GM23338 (cell line): ENCODE measurements at places on chromosomes 5 and 9. TPM values are rescaled to one million over a fixed set of nuclear protein-coding genes. Genes with fewer than 3 reads are reported as not detected.

ARHGEF37 gene
- 0.12 and 0.14 TPM in 2 replicates for total RNA-seq

GRCh38 chr9:135051316-135052038 lies 36.0 kb upstream of the OLFM1 start:
- H3K4me1 ChIP-seq: no peaks in the 10 kb centered on the region
- no peaks in the 10 kb centered on the region for H3K27me3 ChIP-seq
- no peak for DNase-seq
- H3K4me3 ChIP-seq: no peak overlapping the region

- no peak for DNase-seq
- H3K4me1 ChIP-seq: no peaks in the 10 kb centered on the region
- no peaks in the 10 kb centered on the region for H3K27me3 ChIP-seq
- no peak overlapping the region for H3K27ac ChIP-seq
Measured at GRCh38 chr5:180975338-180975737, 13.3 kb upstream of the BTNL3 start.

DNA sequence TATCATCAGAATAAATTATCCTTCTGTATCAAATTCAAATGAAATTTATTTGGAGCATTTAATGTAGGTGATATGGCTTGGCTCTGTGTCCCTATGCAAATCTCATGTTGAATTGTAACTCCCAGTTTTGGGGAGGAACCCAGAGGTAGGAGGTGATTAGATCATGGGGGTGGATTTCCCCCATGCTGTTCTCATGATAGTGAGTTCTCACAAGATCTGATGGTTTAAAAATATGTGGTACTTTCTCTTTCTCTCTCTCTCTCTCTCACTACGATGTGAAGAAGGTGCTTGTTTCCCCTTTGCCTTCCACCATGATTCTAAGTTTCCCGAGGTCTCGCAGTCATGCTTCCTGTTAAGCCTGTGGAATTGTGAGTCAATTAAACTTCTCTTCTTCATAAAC lies 678.4 kb upstream of the RGMB start:
- H3K36me3 ChIP-seq: no peaks in the 10 kb centered on the region
- no peak overlapping the region for H3K27ac ChIP-seq
- no peaks in the 10 kb centered on the region for H3K27me3 ChIP-seq

DNA sequence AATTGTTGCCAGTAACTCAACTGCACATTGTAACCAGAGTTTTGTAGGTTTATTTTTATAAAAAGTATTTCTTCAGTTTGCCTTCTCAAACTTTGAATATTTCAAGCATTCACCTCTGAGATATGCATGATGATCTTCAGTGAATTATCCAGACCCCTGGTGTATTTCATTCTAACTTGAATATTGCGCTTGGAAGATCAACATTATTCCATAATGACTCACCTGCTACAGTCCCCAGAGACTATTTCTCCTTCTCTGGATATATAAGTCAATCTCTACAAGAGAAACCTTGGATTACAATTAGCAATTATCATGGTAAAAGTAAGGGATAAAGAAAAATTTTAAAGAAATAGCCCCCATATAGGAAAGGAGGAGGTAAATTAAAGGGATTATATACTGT lies 1041.0 kb downstream of the TLE1 start:
- no peak for DNase-seq
- no peaks in the 10 kb centered on the region; the same call in 1 of the 2 replicates for H3K4me1 ChIP-seq
- H3K27ac ChIP-seq: no peak overlapping the region
- no peaks in the 10 kb centered on the region for H3K27me3 ChIP-seq

DNA sequence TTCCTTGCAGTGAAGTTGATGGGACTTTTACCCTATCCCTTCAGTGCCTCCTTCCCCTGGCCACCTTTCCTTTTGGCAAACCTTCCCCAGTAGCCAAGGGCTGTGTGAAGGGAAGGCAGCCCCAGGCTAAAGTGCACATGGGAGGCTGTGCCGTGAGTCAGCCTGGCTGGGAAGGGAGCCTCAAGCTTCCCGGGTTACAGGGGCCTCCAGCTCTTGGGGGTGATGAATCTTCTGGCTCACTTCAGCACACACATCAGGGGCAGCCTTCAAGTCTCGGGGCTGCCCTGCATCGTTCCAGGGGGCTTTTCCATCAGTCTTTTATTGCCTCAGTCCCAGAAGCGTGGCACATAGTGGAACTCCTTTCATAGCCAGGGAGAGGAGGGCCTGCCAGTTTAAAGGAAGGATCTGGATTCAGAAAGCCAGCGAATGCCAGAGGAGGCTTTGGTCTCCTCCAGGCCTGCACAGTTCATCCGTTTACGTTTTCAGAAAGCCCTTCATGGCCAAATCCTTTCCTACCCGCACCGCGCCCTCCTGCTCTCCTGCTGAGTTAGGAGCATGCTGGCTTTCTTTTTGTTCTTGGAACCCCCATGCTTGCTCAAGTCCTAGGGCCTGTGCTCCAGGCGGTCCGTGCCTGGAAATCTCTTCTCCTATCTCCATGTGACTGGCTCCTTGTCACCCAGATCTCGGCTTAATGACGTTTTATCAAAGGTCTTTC lies 134.8 kb upstream of the KLF4 start:
- H3K4me3 ChIP-seq: no peak overlapping the region
- no peaks in the 10 kb centered on the region for H3K36me3 ChIP-seq
- H3K4me1 ChIP-seq: no peaks in the 10 kb centered on the region

RANBP17 gene
- 53.1 and 92.5 TPM in 2 replicates for total RNA-seq

DNA sequence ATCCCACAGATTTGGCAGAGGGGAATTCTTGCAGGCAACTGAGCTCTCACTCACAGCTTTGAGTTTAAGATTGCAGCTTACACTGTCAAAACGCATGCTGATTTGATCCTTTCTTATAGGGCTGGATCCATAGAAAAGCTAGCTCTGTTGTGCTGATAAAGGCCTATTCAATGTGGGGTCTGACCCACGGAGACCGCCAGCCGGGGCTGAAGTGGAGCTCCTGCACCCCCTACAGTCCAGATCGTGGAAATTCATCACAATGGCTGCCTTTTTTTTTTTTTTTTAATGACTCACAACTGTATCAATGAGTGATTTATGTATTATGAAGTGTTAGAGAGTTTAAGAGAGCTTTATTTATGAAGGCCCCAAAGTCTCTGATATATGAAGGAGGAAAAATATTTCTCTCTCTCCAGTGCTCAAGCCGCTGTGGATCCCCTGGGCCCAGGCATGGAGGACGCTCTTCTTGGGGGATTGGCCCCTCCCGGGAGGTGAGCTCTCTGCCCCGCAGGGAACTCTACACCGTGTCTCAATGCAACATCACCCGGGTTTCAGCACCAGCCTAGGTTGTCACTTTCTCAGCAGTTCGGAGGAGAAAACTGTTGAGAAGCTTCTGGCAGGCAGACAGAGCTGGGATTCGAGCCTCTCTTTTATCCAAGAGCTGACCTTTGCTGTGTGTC lies 700.2 kb downstream of the IRX1 start:
- DNase-seq: peak; percentile 75
- no peaks in the 10 kb centered on the region; the same call in 1 of the 2 replicates for H3K4me1 ChIP-seq
- no peak overlapping the region for H3K27ac ChIP-seq

ADRA1B gene
- total RNA-seq: not detected in 2 replicates
